ENCODE measurements at places on chromosomes 7 and 10.

DNA sequence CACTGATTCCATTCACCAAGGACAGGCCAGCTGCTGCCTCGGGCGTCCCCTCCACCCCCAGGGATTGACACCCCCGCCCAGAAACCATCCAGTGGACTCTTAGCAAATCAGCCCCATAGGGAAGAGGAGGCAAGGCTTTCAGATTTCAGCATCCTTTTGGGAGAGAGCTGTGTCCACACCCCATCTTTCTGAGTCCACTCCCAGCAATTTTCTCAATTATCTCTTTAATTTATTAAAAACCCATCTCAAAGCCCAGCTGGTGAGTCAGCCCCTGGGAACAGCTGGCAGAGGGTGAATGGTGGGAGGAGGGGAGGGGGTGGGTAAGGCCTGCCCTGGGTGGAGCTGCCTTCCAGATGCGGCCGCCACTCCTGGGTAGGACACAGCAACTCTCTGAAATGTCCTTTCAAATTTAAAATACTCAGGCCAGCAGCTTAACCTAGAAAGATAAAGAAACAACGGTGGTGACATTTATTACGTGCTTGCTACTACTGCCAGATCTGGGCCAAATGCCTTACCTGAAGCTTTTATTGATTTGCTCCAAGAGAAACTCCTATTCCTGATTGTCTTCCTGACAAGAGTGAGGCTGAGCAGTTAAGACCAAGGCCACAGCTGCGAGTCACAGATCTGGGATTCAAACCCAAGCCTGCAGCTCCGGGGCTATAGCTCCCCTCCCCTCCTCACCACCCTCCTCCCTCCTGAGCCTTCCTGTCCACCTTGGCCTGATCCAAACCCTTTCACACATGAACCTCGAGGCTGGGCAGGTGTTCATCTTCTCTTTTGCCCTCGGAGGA is 120.4 kb downstream of the RGS10 start:
- DNase-seq, result no peak

GRCh38 chr10:95394161-95394880 is 103.5 kb upstream of the PDLIM1 start:
- no peak for DNase-seq

GRCh38 chr7:117951285-117951684 is 78.0 kb upstream of the CTTNBP2 start:
- DNase-seq, result no peak

- DNase-seq, result no peak
These were observed 17.1 kb downstream of the GRID1 start for GRCh38 chr10:86349474-86349873.

DNA sequence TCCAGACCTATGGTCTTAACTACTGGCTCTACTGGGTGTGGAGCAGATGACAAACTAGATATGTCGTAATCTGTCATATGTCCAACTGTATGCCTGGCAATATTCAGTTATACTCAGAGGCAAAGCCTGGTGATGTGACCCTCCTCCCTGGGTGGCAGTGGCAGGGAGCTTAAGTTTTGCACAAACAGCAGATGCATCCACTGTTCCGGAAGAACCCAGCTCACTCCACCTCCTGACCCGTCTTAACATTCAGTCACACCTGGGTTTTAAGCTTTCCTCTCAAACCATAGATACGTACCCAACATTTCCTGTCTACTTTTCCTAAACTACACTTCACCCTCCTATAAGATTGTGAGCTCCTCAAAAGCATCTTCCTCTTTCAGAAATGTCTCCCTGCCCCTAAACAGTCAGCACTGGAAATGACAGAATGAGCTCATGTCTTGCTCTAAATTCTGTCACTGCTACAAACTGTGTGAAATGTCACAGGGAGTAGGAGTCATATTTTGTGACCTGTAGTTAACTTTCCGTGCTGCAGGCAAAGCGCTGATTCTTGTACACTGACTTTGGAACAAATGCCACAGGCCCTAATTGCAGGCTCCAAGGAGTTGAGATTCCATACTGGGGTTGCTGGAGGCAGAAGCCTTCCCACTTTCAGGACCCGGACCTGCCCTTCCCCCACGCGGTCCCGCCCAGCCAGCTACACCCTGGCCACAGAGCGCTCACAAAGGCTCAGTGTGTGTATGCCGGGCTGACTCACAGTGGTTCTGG is 23.9 kb downstream of the SCD start:
- peak; percentile 59 for DNase-seq

DNA sequence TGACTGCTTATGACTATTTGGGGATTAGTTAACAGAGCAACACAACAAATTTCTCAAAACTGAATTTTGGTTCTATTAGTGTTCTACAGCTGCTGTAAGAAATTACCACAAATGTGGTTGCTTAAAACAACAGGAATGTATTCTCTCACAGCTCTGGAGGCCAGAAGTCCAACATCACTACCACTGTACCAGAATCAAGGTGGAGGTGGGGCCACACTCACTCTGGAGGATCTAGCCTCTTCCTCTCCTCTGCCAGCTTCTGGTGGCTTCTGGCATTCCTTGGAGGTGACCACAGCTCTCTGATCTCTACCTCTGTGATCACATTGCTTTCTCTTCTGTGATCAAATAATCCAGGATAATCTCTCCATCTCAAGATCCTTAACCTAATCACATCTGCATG is 194.7 kb upstream of the BMPER start:
- no peak for DNase-seq

GRCh38 chr7:136353287-136353686 is 376.1 kb upstream of the MTPN start:
- no peak for DNase-seq

DNA sequence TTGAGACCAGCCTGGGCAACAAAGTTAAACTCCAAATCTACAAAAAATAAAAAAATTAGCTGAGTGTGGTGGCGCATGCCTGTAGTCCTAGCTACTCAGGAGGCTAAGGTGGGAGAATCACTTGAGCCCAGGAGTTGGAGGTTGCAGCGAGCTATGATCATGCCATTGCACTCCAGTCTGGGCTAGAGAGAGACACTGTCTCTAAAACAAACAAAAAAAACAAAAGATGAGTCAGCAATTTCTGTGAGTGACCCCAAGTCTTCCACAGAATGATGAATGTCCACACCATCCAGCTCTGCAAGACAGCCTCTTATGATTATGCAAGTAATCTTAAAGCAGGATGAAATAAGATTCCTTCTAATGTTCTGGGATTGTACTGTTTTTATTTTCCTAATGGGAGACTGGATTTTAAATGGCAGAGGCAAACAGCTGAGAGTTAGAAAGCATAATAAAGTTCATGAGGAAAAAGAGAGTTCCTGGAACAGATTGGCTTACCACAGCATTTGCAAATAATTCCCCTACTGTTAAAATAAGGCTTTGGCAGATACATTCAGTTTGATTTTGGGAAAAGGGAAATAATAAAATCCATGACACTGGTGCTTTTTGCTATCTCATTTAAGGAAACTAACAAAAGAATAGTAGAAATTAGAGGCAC is 18.9 kb upstream of the PRKAR2B start:
- no peak for DNase-seq

DNA sequence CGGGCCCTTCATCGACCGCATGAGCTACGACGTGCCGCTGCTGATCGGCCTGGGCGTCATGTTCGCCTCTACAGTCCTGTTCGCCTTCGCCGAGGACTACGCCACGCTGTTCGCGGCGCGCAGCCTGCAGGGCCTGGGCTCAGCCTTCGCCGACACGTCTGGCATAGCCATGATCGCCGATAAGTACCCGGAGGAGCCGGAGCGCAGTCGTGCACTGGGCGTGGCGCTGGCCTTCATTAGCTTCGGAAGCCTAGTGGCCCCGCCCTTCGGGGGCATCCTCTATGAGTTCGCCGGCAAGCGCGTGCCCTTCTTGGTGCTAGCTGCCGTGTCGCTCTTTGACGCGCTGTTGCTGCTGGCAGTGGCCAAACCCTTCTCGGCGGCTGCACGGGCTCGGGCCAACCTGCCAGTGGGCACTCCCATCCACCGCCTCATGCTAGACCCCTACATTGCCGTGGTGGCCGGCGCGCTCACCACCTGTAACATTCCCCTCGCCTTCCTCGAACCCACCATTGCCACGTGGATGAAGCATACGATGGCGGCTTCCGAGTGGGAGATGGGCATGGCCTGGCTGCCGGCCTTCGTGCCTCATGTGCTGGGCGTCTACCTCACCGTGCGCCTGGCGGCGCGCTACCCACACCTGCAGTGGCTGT is 1.2 kb downstream of the SLC18A3 start:
- DNase-seq, result peak; percentile 25

GRCh38 chr7:148500978-148501377 is 89.6 kb upstream of the C7orf33 start:
- no peak for DNase-seq

DNA sequence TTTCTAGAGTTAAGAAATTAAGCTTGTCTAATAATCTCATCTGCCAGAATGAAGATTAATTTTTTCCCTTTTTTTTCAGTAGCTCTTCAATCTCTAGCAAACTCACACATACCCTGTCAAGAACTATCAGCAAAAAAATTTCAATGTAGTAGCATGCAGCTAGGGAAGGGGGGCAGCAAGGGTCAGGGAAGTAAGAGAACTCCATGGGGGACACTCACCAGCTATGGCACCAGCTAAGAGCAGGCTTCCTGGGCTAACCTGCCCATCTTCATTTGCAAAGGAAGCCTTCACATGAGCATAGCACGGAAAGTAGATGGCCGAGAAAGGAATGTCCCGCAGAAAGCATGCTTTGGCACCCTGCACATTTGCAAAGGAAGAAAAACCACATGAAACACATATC is 190.4 kb downstream of the SLC25A13 start:
- no peak for DNase-seq

DNA sequence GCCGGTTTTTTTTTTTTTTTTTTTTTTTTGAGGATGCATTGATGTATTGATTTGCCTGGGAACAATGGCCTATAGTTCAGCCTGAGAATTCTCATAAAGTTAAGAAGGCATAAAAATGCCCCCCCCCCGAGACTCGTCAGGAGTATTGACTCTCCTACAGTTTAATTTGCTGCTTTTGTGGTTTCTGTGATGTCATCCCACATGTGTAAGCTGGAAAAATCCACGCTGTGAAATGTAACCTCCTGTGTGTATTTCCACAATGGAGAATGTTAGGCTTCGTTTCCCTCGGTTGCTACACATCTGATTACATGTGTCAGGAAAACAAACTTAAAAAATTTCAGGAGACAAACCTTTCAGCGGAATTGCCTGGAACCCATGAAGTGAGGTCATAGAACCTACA is 117.9 kb downstream of the FANK1 start:
- DNase-seq, result no peak

- no peak for DNase-seq
These were observed 45.7 kb downstream of the PAPSS2 start for GRCh38 chr10:87705339-87705738.

GRCh38 chr10:76319661-76320060 is 888.2 kb downstream of the LRMDA start:
- no peak for DNase-seq

- DNase-seq, result no peak
These were observed 115.5 kb downstream of the FOXP2 start for GRCh38 chr7:114530057-114530611.

GRCh38 chr10:126972635-126973414 is 67.6 kb downstream of the DOCK1 start:
- DNase-seq, result no peak

GRCh38 chr10:77118603-77119282 is 518.9 kb downstream of the KCNMA1 start:
- no peak for DNase-seq

DNA sequence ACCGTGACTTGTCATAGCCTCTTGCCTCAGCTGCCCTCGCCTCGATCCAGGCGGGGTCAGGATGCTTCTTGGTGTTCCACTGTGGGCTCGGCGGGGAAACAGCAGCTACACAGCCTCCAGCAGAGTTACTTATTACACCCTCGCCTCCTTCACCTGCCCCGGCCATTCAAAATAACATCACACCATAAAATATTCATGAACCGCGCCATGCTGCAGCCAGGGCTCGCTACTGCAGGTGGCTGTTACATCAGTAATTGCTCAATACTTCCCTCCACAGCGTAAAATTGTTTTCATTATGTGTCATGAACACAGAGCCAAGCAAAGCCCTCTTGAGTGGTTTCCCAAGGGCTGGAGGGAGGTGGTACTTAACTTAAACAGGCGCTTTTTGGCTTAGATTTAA is 241.5 kb upstream of the SP8 start:
- DNase-seq, result no peak

- DNase-seq, result no peak
These were observed 214.7 kb downstream of the MAD1L1 start for GRCh38 chr7:2017914-2018568.

DNA sequence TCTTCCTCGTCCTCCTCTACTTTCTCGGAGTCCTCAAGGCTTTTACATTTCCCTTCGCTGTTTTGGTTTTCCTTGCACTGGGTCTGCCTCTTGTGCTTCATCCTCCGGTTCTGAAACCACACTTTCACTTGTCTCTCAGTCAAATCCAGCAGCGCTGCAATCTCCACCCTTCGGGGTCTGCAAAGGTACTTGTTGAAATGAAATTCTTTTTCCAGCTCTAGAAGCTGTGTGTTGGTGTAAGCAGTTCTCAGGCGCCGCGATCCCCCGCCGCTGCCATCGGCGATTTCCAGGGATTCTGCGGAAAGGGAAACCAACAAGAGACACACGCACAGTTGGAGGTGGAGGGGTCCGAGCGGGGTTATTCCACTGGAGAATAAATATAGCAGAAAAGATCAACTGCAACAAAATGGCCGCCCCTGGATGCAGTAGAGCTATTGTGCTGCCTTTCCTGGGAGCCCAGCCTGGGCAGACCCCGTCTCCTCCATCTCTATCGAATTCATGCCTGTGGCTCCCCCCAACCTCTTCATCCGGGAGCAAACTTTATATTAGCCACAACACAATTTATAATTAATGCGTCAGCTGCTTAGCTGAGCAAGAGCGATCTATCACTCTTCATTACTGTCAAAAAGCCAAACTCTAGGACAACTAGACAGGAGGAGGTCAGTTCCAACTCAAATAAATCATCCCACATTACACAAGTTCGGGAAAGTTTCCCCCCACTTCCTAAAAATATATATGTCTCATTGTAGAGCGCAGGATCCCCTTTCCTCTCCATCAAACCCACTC is 1.1 kb downstream of the HOXA2 start:
- DNase-seq, result no peak

DNA sequence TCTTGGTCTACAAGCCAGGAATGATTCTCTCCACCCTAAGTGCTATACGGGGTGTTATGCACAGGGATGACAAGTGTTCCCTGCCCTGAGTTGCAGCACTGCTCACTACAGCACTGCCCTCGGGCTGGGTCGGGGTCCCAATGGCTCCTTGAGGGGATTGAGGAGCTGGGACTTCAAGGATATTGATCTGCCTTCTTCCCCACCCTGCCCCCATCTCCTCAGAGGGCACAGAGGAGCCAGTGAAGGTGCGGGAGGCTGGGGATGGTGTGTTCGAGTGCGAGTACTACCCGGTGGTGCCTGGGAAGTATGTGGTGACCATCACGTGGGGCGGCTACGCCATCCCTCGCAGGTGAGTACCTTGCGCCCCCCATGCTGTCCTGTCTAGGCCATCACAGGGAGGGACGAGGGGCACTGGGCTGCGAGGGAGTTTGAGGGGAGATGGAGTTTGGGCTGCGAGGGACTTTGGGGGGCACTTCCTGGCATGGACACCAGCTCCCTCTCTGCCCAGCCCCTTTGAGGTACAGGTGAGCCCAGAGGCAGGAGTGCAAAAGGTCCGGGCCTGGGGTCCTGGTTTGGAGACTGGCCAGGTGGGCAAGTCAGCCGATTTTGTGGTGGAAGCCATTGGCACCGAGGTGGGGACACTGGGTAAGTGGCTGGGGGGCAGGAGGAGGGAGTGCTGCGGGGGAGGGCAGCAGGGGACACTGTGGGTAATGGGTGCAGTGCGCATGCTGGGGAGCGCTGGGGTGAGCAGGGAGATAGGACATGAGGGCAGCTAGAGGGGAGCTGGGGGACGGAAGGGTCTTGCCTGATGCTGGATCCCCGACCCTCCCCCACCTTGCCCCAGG is 10.3 kb downstream of the FLNC start:
- no peak for DNase-seq

Measured in activated CD4-positive, CD25-positive, alpha-beta regulatory T cell treated with anti-CD3 and anti-CD28 coated beads, Interleukin-2, amount 50 U/mL, for 72 hours (primary cell).